ENCODE measurements at places on chromosomes 13 and 19.

DNA sequence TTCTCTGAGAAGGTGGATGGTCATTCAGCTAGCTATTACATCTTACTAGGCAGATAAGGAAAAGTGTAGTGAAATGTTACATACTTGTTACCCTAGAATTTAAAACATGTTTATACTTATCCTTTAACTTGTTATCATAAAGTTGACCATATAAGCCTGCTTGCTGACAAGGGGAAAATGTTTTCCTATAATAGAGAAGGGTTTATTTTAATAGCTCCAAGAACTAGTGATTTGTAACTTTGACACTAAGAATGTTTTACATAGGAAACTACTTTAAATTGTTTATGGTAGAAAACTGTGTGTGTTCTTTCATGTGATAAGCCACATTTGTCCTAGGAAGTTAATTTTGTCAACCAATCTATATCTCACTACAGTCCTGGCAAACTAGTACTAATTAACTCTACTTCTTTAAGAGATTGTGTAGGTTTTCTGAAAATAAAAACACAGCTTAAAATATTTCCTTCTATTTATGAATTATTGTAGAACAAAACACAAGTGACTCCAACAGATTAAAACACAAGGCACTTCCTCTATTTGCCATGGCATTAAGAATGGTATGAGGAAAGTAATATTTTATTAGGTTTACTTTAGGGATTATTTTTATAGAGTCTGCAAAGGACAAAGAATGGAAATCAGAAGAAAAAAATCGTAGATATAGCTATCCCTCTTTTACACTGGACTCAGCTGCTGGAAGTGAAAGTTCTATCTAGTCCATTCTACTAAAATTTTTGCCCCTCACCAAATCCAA is 233.3 kb upstream of the NBEA start:
- DNase-seq: no peak

DNA sequence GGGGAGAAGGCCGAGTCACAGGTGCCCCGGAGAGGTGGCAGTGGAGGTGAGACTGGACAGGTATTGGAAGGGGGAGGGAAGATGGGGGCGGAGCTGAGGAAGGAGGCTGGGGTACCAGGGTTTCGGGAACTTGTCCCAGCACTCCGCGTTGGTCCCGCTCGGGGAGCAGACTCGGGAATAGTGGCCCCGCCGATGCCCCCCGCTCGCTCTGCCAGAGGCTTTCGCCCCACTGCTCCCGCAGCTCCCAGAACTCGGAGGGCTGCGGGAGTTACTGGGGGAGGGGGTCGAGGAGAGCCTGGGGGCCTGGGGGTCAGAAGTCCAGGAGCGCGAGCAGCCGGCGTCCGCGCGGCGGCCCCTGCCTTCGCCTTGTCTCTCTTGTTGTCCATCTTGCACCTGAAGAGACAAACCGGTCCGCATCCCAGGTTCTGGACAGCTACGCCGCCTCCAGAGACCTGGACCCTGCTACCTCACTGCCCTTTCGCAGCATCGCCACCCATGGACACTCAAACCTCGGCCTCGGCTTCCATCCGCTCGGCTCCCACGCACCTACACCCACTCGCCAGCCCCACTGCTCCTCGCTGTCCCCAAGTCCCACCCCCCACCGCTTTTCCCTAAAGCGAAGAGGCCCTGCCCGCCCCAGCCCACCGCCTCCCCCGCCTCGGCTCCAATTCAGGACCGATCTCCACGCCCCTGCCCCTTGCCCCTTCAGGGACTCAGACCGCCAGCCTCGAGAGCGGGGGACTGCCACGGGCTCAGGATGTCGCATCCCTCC is 700 bp downstream of the PRR36 start:
- DNase-seq: no peak

DNA sequence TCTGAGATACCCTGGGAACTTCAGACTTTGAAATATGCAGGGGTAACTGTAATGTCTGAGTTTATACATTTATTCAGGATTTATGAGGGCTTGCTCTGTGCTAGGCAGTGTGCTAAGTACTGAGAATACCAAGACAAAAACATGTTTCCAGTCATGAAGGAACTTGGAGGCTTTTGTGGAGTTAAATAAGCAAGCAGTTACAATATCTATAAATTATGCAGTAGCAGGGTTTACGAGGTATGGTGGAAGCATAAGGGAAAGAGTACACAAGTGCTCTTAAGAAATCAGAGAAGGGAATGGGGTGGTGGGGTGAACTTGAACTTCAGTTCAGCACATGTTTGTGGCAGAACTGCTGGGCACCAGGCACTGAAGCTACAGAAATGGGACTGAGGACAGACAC is 28.0 kb downstream of the MAB21L1 start:
- DNase-seq: no peak

GRCh38 chr19:4361152-4362046 is 18.0 kb downstream of the MPND start:
- DNase-seq: no peak

DNA sequence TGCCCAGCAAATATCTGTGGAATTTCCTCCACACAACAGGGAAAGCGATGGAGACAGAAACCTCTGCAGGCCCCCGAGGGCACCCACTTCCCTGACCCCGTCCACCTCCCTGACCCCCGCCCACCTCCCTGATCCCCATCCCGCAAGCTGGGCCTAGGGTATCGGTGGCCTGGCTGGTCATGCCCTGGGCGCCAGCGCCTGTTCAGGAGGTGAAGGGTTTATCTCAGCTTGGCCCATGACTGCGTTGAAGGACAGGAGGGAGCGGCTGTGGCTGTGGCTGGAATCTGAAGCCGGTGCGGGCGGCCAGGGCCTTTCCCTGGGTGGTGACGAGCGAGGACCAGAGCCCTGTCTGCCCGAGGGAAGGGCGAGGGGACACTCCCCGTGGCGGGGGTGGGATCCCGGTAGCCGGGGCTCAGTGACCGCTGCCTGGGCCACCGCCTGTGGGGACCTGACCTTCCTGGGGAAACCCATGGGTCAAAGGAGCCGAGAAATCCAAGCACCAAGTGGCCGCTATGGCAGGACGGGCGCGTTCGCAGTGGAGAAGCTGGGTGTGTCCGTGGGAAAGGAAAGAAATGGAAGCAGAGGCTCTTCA is 20.7 kb downstream of the GAS6 start:
- DNase-seq: no peak

GRCh38 chr13:61463024-61463423 is 47.4 kb upstream of the PCDH20 start:
- DNase-seq: no peak

- DNase-seq: no peak
These were observed 293.7 kb downstream of the PCDH17 start for GRCh38 chr13:57925250-57925649.

- DNase-seq: no peak
These were observed 428.2 kb upstream of the KLF12 start for GRCh38 chr13:74562381-74562780.

GRCh38 chr19:39737891-39738290 is at the start of gene CLC:
Gene CLC, minus strand, starts transcription at chr19:39738029. Its CDS starts 77 bp downstream, at chr19:39737952.
- no peak for DNase-seq
